ENCODE measurements at places on chromosomes 3 and 15. TPM values are rescaled to one million over a fixed set of nuclear protein-coding genes. Genes with fewer than 3 reads are reported as not detected.

The THPO gene
- total RNA-seq, result not detected

The GABRG3 gene
- total RNA-seq, result not detected

The PTX3 gene
- total RNA-seq, result not detected

The ZSCAN2 gene
- 9.1 TPM for total RNA-seq

The CCR9 gene
- total RNA-seq, result 2.3 TPM

The SEMA7A gene
- 112 TPM for total RNA-seq

The COL6A6 gene
- total RNA-seq, result not detected

Data from GM12878 (cell line).